ENCODE measurements at places on chromosomes 11 and 22. TPM values are rescaled to one million over a fixed set of nuclear protein-coding genes. Genes with fewer than 3 reads are reported as not detected.

DNA sequence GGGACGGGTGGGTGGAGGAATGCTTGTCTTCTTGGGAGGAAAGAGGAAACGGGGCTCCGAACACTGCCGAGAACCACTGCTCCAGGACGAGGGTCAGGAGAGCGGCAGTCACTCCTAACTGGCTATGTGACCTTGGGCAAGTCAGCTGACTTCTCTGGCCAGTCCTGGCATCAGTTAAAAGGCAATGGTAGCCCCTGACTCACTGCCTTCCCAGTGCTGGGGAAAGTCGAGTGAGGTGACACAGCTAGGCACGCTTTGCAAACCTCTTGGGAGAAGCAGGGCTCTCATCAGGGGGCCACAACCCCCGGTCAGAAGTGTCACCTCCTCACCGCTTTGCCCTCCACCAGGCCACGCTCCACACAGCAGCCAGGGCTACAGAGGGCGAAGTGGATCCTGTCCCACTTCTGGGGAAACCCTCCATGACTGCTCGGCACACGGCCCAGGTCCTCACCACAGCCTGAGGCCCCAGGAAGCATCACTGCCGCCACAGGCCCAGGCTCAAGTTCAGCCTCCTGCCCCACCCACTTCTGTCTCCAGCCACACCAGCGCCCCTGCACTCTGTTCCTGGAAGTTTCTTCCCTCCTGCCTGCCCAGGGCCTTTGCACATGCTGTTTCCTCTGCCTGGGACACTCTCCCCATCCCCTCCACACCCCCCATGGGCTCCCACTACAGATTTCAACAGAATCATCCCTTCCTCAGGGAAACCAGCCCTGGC lies 16.3 kb downstream of the IL2RB start:
- DNase-seq = no peak

- no peak for DNase-seq
Observed at GRCh38 chr11:45834298-45834756, 12.9 kb upstream of the CRY2 start.

The OR52D1 gene
- total RNA-seq = not detected

The KRTAP5-10 gene
- not detected for total RNA-seq

The KRTAP5-9 gene
- total RNA-seq = not detected

The C11orf97 gene
- not detected for total RNA-seq

DNA sequence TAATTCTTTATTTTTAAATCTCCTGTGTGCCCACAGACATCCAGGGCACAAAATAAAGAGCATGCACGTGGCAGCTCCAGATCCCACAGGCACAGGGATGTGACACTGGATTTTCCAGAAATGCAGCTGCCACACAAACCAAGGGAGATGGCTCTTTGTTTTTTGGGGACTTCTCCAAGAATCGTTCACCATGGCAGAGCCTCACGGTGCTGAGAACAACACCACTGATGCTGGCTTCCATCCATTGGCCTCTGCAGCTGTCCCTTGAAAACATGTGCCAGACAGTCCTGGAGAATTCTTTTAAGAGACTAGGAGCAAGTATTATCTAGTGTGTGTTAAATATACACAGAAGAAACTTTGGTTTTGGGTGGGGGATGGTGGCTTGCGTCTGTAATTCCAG lies 108.4 kb upstream of the SLC22A12 start:
- DNase-seq = no peak

The GLB1L2 gene
- total RNA-seq = 0.21 TPM

DNA sequence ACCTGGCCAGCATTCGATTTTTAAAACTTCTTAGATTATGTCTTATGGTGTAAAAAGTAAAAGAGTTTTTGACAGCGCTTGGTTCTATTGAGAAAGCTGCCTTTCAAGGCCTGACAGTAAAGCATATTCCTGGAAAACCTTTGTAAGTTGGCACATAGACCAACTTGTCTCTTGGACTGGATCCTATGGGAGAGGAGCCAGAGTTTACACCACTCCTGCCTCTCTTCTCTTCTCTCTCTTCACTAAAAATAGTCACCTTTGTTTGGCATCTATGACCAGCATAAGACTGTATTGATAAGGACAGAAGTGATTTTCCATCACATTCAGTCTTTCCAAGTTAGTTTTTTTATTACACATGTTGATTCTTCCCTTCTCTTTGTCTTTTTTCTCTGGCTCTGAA lies 33.7 kb downstream of the CSRP3 start:
- no peak for DNase-seq

GRCh38 chr11:19405966-19406365 lies 165.2 kb upstream of the E2F8 start:
- DNase-seq = no peak

DNA sequence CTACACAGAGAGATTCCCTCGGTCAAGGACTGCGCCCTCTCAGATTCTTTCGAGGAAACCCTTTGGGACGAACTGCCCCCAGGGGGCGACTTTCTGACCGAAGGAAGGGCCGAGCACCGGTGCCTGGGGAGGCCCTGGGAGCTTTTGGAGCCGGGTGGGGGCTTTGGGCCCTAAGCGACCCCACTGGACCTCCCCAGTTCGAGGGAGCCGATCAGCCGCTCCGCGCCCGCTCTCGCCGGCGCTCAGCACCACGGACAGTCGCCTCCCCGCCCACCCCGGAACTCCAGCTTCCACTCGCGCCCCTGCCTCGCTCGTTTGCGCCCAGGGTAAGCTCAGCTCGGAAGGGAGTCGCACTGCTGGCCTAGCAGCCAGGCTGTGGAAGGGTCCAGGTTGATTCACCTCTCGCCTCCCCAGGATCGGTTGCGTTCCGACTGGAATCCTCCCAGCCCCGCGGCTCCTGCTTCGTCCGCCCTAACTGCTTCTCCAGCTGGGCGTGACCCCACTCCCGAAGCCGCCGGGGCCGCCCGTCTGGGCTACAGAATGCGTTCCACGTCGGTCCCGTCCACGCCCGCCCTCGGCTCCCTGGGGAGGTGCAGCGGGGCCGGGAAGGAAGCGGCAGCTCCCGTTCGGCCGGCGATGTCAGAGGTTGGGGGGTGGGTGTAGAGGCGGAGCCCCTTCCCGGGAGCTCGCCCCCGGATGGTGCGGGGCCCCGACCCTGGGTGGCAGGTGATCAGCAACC lies 428 bp downstream of the SCN3B start:
- DNase-seq = no peak

The KAT5 gene
- total RNA-seq = 37.7 TPM

The RFPL2 gene
- total RNA-seq = not detected

- DNase-seq = no peak
Observed at GRCh38 chr22:47069270-47069669, 306.8 kb downstream of the TBC1D22A start.

The CCDC81 gene
- 0.53 TPM for total RNA-seq

- no peak for DNase-seq
Observed at GRCh38 chr11:125365196-125365931, 130.7 kb downstream of the FEZ1 start.

The TMPRSS5 gene
- 0.07 TPM for total RNA-seq

The HSPB2 gene
- total RNA-seq = not detected

The OR5A2 gene
- not detected for total RNA-seq

The HTR3A gene
- not detected for total RNA-seq

The ANGPTL5 gene
- total RNA-seq = not detected
